ENCODE measurements at places on chromosomes 7 and 10.

DNA sequence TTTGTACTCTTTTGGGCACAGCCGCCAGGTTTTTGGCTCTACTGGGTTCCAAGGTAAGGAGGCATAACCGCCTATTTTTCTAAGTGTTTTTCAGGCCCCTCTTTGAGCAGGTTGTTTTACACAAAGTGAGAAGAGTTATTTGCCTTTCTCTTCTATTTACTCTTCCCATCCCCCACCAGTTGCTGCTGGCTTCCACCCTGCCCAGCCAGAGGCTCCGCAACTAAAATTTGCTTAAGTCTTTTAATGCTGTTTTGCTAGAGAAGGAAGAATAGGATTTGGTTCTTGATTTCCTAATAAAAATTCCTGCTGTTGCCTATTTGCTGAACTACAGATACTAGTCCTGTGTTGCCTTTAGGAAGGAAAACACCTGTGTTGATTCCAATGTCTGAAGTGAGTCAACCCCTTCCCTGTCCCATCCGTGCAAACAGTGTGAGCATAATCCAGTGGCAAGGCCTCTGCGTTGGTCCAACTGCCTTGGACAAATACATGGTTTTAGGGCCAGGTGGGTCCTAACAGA, 1.9 kb downstream of the PLA2G12B start:
- DNase-seq = no peak

GRCh38 chr10:11177381-11177780, 159.7 kb downstream of the CELF2 start:
- DNase-seq = no peak

DNA sequence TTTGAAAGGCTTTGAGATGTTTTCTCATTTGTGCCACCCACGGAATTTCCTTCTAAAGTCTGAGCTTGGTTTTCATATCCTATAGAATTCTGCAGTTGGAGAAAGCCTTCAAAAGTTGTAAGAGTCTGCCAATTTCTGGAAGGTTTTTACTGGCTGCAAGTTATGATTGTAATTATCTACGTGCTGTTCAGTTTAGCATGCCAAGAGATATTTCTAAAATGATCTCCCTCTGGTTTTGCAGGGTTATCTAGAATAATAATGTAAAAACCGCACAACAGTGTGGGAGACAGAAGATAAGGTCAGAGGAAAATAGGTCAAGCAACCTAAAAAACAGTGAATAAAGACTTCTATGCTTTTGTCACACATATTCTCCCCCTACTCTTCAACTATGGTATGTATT, 69.3 kb downstream of the MTERF1 start:
- DNase-seq = no peak

DNA sequence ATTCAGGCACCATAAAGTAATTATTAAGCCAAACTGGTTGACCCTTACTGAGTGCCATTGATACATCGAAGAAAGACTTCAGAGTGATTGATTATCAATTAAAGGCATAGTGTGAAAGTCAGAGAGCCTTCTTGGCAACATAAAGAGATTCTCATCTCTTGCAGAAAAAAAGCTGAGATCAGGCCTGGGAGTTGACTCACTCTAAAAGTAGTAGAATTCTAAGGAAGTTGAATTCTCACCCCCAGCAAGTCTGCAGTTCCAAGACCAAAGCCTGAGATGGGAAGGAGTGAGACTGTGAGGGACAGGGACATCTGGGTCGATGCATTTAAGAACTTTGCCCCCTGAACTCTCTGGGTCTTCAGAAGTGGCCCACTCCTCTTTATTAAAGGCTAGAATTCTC, 21.6 kb upstream of the ERCC6 start:
- DNase-seq = no peak

DNA sequence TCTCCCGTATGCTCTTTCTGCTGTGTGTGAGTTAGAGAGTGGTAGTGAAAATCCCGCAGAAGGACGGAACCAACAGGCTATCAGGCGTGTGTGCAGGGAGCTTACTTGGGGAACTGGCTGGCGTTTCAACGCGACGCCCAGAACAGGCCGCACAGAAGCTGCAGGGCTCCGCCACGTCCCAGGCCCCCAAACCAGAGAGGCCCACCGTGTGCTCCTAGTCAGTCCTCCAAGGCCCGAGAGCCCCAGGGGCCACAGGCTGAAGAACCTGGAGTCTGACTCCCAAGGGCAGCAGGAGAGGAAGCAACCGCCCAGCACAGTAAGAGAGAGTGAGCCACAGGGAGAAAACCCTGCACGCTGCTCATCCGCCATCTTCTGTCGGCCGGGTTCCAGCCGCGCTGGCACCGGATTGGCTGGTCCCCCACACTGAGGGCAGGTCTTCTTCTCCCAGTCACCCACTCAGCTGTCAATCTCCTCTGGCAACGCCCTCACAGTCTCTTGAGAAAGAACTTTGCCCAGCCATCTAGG, 730.6 kb upstream of the VSTM2A start:
- DNase-seq = no peak

DNA sequence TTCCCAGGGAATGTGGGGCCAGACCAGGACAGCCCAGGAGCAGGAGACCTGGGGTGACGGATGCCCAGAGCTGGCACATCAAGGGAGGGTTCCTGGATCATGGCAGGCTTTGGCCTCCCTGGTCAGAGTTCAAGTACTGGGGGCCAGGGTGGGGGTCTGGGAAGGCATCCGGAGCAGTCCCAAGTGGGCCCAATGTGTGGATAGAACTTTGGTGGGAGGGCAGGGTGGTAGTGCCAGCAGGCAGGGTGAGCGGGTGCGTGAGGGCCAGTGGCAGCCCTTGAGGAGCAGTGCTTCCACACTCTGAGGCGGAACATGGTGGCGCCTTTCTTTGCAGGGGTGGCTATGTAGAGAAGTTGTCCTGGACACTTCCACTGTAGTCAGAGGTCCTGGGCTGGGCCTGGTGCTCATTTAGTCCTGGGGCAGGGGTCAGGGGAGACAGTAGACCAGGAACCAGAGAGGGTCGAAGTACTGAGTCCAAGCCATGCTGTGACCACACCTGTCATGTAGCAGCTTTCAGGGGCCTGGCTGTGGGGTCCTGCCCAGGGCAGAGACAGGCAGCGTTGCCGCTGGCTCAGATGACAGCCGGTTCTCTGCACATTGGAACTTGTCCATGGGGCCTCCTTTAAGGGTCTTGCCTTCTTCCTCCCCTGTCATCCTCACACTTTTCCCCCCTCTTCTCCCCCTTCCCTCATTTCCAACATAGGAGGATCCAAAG, 22.2 kb upstream of the CSGALNACT2 start:
- no peak for DNase-seq

GRCh38 chr10:110962443-110962842, 43.0 kb downstream of the SHOC2 start:
- no peak for DNase-seq

DNA sequence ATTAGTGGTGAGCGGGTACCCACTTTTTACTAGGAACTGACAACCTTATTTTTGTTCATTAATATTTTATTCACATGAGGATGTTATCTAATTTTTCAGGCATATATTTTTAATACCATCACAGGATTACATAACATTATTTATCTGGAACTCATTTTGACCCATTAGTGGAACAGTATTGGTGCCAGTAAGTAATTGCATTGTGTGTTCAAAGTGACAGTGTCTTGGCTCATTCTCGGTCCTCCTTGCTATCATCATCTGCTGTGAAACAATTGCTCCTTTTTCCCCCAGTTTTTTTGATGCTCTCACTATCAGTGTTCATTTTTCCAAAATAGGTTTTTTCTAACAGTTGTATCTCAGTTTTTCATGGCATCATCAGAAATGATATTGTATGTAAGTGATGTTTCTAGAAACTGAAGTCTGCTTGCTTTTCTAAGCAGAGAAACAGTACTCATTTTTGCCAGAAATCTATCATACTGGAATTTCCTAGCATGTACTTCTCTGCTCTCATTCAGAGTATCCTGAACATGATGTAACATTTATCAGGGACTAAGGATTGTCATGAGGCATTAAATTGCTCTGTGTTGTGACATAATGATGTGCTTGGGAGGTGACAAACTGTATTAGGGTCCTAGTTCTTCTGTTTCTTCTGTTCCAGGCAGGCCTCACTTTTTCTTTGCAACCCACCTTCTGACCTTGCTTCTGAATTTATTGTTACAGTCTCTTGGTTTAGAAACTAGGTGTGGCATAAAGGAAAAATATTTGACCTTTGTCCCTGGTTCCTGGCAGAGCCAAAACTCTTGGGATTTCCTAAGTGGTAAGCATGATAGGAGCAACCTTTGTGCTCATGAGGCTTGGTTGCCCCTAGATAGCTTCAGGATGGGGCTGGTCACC, 4.2 kb downstream of the NUB1 start:
- no peak for DNase-seq

DNA sequence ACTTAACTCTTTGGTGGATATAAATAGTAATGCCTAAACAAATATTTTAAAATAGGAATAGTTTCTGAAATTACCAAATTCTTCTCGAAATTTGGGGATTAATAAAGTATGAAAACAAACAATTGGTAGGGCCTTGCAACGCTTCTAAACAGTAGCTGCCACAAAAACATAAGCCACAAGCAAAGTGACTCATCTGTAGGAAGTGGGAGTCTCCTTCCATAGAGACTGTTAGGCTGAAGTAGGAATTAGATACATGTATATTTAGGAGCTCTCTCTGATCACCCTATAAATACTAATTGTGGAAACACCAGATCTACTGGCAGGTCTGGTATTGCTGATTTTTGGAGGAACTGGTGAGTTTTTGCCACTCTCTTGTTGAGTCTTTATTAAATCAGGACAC, 5.7 kb upstream of the LMOD2 start:
- DNase-seq = no peak

GRCh38 chr7:102321351-102322201, 34.7 kb downstream of the SPDYE6 start:
- DNase-seq = no peak

GRCh38 chr7:22129819-22130580, 184.3 kb upstream of the CDCA7L start:
- DNase-seq = no peak

DNA sequence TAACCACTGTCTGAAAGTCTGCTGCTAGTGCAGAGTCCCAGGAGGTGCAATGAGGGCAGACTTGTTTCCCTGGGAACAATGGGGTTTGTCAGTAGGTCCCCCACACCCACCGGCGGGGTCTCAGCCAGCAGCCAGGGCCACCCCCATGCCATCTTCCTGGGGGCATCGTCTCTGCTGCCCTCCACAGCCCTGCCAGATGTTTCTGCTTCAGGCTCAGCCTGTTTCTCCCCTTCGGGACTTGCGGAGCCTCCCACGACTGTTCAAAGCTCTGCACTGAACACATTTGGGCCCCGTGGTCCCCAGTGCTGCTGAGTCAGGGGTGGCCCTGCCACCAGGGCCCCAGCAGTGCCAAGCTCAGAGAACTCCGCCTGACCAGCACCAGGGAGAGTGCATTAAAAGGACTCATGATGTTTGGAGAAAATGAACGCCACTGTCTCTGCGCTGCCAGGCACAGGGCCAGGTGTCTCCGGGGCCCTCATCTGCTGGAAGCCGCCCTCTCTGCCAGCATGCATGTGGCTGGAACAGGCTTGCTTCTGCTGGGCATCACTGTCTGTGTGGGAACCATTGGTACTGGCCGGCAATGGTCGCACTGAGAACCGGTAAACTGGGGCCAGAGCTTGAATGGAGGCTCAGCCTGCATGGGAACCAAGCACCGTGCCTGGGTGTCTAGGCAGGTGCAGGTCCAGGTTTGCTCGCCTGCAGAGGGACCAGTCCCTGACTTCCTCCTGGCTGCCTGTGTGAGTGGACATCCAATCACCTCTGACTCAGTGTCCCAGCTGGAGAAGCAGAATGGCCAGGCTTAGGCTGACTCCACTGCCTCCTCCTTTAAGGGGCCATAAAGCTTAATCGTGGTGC, 345.1 kb downstream of the GLRX3 start:
- DNase-seq = no peak

DNA sequence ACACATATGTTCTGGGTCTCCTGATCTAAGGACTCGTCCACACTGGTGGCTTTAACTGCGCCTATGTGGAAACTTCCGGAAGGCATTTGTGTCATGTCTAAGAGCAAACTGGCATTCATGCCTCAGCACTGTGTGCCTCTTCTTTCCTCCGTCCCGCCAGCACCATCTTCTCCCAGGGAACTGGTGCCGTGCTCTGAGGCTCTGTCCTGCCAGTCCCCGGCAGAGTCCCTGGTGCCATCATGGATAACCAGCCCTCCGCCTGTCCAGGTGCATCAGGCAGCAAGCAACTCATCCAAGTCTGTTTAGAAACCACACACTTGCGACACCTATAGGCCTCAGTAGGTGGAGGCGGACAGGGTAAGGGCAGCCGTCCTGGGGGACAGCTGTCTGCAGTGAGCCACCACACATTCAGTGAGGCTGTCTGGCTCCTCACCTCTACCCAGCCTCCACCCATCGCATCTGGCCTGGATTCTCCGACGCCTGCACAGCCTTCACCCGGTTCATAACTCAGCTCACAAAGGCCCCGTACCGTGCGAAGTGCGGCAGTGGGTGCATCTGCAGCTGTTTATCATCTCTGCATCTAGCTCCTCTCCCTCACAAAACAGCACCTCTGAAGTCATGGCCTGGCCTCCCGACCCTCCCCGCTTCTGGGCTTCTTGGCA, 162.7 kb downstream of the DIP2C start:
- DNase-seq = no peak

- DNase-seq = no peak
Measured at GRCh38 chr10:104899779-104900178, 258.7 kb downstream of the SORCS3 start.

- no peak for DNase-seq
Measured at GRCh38 chr10:6115824-6116350, 27.1 kb downstream of the RBM17 start.

- no peak for DNase-seq
Measured at GRCh38 chr7:22110881-22111280, 165.2 kb upstream of the CDCA7L start.
